Stimulated activated CD8-positive, alpha-beta memory T cell treated with anti-CD3 and anti-CD28 coated beads, Interleukin-4, amount 100 ng/mL, for 4 hours (primary cell): ENCODE measurements at places on chromosomes 5 and 9.

GRCh38 chr5:53253421-53253871 is 143.9 kb upstream of the MOCS2 start:
- no peak for DNase-seq

DNA sequence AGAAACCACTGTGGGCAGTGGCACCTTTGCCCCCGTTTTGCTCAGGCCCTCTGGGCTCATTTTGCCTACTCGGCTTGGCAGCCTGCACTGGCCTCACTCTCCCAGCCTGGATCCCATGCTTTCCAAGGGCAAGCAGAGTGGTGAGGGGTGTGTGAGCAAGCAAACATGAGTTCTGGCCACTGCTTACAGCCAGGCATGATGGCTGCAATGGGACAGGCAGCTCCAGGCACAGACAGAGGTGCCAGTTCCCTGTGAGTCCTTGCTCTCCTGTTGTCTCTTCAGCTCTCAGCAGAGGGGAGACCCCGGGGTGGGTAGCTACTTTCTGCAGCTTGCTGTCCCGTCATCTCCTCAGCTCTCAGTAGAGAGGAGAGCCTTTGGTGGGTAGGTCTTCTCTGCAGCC is 35.2 kb upstream of the TYRP1 start:
- no peak for DNase-seq

DNA sequence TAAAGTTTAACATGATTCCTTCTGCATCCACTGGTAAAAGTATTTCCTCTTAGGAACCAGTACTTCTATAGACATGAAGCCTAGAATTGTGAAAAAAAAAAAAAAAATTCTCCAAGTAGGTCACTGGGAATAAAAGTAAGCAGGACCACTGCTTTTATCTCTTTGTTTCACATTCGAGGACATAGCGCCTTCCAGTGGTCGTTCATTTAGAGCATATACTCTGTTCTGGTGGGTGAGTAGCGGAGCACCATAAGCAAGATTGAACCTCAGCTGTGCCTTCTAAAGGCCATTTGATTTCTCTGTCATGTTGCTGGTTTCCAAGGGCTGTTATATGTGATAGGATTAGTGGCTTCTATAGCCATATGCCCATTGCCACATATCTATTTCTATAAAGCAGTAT is 393.1 kb downstream of the TMEM232 start:
- no peak for DNase-seq

GRCh38 chr5:39415201-39415600 is 9.6 kb downstream of the DAB2 start:
- DNase-seq: no peak

DNA sequence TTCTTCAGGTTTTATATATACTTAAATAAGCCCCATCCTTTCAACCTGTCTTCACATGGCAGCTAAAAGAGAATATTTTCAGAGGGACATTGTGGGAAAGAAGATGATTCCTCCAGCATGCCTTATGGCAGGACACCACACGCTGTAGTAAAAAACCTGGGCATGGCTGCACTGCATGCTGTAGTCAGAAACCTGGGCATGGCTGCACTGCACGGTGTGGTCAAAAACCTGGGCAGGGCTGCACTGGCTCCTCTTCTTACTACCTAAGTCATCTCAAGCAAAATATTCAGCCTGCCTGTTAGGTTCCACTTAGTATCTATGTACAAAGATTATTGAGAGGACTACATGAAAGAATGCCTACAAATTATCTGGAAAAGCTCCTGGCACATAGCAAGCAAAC is 153.6 kb downstream of the BRINP1 start:
- DNase-seq: no peak

DNA sequence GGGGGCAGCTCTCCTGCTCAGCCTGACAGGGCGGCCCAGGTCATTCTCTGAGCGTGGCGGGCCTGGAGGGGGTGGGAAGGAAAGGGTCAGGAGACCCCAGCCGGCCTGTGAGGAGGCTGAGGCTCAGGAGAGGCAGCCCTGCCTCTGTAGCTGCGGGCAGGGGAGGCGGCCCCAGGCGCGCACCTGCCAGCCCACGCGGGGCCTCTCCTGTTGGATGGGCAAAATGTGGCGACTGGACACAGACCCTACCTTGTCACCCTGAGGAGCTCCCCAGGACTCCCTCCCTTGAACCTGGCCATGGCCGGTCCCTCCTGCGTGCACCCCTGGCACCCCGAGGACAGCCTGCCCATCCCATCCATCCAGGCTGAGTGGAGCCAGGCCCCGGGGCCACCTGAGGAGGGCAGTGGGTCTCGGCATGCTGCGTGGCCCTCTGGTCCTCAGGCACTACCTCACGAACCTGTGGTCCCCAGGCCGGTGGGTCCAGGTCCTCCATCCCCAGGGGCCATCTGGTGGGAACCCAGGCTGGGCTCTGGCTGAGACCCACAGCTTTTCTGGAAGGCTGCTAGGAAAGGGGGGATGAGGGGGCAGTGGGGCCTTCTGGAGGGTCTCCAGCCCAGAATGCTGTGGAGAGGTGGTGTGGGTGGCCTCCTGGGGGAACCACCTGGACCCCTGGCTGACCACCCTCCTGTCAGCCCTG is 15.1 kb upstream of the NRARP start:
- DNase-seq: no peak

DNA sequence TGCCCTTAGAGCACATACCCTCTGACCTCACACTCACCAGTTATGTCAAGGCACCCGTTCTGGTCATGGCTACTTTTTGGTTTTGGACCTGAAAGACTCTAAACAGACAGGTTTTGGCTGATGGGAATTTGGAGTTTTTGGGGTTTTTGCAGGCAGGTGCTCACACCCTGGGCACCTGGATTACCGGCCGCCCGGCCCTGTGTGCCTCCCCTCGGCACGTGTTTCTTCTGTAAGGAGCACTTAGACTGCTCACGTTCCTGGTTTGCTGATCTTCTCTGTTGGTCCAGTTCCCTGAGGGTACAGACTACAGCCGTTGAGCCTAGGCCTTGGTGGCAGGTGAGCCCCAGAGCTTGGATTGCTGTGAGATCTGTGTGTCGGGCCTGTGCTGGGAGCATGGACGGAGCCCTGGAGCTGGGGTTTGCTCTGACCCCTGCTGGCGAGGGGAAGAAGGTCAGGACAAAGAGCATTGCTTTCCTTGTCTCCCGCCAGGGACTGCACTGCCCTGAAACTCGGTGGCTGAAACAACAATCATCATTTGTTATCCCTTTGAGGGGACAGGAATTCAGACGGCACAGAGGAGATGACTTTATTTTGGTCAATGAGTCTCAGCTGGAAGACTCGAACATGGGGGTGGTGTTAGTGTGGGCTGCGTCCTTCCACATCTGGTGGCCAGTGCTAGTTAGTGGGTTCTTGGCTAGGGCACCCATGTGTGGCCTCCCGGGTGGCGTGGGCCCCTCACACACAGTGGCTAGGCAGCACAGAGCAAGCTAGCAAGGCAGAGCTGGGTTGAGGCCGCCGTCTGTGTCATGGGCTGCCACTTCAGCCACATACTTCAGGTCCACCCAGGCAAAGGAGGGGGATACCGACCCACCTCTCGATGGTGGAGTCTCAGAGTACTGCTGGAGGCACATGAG is 76.4 kb downstream of the EHMT1 start:
- no peak for DNase-seq

GRCh38 chr5:54273715-54274114 is 36.7 kb downstream of the ARL15 start:
- no peak for DNase-seq

DNA sequence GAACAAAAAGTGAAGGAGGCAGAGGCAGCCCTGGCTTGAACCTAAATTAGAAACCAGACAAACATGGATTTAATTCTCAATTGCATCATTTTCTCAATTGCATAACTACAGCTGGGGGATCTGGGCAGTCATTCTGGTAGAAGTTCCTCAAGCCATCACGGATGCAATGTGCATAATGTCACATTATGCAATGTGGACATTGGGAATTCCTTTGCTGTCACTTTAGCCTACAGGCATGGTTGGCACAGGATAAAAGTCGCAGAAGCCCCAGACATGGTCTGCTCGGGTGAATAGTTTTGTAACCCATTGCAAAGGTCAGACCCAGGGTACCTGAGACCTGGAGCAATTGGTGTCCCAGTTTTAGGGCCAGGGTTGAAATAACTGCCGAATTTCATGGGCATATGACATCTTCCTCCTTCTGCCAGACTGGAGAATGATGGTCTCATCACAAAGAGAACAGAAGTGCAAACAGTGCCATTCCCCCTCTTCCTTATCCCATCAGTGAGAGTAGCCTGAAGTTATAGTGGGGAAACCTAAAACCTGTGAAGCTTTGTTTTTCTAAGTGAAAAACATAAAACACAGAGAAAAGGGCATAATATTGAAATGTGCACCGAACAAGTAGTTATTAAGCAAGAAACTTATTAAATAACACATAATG is 290.8 kb downstream of the MSX2 start:
- DNase-seq: no peak
